C1 segment of cervical spinal cord (tissue), 14 donors: ENCODE measurements at places on chromosomes 7 and 10.

- no peak for DNase-seq
These were observed 32.3 kb downstream of the REEP3 start for GRCh38 chr10:63553473-63553872.

GRCh38 chr7:155234158-155234492 is 63.6 kb upstream of the INSIG1 start:
- DNase-seq, result no peak

DNA sequence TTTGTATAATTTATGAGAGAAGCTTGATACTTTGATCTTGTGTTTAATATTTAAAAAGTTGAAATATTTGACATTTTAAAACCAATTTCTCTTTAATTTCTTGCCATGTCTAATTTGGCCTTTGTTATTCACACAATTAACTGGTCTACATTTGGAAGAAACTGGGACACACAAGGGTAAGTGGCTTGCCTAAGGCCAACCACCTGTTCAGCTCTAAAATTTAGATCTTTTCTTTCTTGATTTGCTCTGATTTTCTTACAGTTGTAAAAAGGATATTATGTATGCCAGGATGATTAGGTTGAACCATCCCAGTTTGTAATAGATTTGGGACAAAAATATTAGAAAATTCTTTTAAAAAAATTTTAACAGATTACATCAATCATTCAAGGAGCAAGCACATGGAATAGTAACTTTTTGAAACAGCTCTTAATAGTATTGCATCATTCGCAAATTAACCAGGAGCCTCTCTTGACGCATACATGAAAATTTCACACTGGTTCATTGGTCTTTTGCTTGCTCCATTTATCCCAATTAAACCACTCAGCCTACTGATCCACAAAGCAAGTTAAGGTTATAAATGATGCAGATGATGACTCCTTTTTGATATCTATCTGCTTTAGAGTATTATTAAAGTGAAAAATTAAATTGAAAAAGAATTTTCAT is 222.4 kb upstream of the SLC26A5 start:
- DNase-seq, result no peak

DNA sequence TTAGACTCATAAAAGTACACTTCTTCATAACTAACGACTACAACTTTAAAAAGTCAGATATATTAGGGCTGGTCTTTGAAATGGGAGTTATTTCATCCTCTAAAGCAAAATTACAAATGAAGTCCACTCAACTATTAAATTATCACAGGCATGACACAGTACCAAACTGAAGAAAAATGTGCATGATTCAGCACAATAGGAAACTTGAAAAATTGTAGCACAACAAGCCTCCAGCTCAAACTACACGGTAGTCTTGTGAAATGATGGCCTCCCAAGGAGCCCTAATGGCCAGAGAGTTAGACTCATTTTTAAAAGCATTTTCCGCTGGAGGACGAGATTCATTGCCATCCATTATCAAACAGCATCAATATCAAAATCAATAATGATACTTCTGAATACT is 76.4 kb downstream of the MAGI2 start:
- DNase-seq, result no peak

DNA sequence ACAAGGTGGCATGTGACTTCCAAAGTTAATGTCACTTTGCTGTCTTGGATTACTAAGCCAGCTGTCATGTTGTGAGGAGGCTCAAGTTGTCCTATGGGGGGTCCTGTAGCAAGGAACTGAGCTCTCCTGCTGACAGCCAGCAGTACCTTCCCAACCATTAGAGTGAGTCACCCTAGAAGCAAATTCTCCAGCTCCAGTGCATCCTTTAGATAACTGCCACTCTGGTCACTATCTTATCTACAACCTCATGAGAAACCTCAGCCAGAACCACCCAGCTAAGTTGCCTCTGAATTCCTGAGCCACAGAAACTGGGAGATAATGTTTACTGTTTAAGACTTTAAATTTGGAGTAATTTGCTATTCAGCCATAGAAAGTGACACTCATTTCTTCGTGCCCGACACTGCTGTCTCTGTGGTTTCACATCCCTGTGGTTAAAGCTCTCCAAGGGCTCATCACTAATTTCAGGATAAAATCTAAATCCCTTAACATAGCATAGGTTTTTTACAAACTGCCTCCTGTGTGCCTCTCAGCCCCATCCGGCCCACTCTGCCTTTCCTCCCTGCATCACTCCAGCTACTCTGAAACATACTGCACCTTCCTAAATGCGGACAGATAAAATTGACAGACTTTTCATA is 83.5 kb downstream of the PRR15 start:
- DNase-seq, result no peak
